ENCODE measurements at places on chromosomes 6 and 20.

DNA sequence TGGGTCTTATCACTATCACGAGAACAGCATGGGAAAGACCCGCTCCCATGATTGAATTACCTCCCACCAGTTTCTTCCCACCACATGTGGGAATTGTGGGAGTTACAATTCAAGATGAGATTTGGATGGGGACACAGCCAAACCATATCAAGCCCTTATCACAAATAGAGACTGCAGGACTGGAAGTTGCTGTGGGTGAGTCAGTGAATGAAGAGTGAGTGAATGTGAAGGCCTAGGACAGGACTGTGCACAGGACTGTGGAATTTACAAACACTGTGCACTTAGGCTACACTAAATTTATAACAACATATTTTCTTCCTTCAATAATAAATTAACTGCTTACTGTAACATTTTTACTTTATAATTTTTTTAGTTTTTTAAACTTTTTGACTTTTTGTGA lies 30.2 kb upstream of the BCAS1 start:
- no peak for DNase-seq

DNA sequence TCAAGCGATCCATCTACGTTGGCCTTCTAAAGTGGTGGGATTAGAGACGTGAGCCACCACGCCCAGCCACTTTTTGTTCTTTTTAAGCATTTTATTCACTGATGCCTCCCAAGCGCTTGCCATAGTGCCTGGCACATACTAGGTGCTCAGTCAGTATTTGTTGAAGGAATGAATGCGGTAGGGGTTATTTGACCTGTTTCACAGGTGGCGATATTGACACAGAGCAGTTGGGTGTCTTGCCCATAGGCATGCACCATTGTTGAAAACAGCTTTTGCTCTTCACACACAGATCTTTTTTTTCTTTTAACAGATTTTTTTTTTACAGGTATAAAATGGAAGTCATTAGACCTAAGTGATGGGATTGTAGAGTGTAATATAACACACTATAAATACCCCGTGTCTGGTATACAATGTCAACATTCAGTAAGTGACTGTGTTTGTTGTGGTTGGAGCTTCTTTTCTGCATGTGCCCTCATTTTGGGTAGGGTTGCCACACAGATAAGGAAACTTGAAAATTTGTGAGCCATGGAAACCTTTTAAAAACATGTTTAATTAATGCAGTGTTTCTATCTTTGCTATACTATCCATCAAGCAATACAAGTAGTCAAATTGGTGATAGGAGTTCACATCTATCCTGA lies 24.8 kb downstream of the RREB1 start:
- no peak for DNase-seq

DNA sequence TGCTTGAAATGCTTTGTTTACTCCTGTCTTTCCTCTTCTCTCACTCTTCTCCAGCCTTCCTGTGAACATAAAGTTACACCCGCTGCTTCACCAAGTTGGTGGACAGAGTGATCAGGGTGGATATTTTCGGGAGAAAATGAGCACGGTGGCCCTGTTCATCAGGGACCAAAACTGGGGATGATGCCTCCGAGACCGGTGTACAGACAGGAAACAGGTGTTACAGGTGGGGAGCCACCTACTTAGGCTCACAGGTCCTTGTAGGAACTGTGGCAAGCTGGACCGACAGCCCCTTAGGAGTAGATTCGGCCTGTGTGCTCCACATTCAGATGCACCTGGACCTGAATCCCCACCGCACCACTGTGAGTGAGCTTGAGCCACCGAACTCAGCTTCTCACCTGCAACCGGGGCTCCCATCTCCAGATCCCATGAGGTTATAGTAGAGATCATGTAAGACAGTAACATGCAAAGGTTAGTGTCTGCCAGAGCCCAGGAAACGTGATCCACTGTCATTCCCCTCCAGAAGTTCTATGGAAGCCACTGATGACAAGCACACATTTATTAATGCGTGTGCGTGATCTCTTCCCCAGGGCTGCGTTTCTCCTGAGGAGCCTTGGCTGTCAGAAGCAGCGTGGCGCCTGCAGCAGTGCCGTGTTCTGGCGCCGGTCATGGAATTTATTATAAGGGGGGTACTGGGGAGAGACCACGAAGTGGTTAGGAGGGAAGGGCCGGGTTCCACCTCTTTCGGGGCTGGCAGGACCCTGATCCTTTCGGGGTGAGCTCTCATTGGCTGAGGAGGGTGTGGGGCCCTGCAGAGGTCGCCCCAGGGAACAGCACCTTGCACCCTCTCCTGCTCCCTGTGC lies 94.2 kb downstream of the ERMARD start:
- no peak for DNase-seq

DNA sequence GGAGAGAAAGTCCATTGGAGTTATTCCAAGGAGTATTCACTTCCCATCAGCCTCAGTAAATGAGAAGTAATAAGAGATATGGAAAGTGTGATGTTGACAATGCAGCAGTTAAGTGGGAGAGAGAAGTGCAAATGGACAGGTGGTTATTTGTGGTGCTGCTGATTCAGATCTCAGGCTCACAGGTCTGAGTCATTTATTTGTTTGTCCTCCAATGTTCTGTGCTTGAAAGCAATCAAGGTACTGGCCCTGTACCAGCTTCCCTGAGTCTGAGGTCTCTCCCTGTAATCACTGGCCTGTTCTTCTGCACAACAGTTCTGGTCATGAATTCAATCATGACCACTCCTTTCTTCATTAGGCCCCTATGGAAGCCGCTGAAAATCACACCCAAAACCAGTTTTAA lies 827.7 kb downstream of the MAFB start:
- DNase-seq: no peak

DNA sequence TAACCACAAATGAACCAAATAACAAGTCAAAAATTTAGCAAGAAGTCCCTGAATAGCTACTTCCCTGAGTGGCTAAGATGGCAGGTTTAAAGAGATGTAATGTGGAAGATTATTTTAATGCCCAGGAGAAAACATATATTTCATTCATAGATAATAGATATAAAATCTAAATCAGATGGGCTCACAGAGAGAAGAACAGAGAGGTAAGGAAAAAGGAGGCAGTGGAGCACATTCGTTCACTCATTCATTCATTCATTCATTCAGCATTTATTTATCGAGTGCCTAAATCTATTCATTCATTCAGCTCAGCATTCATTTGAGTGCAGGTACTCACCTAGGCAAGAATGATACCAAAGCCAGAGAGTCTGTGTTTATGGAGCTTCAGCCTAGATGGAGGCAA lies 32.1 kb upstream of the IYD start:
- no peak for DNase-seq

- DNase-seq: no peak
These were observed 9.8 kb upstream of the AKAP7 start for GRCh38 chr6:131125431-131125830.

DNA sequence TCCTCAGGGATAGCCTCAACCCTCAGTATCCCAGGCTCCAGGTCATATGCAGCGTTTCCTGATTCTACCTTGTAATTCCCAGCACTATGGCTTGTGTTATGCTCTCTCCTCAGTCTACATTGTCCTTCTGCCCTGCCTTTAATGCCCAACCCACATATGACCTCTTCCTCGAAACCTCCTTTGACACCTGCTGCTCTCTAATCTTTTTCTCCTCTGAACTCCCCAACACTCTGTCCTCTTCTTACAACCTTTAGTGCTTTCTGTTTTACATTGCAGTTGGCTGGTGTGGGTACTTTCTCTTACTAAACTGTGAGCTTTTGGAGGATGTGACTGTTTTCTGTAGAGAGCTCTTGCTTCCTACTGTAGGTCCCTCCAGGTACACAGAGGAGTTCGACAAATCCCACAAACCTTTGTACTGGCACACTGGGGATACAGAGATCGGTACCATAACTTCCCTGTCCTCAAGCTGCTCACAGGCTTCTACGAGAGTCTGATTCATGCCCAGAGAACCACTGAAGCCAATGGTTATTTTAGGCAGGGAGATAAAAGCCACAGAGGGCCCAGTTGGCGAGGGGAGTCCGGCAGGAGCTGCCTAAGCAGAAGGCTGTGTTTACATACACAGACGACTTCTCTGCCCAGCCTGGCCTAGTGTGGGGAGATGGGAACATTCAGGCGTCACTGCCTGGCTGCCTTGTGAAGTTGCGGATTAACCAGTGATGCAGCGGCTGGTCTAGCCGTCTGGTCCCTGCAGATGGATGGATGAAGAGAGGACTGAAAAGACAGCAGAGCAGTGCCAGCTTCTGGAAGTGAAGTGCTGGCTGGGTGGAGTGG lies 8.4 kb upstream of the EPB41L1 start:
- DNase-seq: no peak
